ENCODE measurements at places on chromosomes 2 and 18.
A peak's percentile ranks its signal among the peaks of the same experiment; 100 is the strongest.

- no peak for DNase-seq
These were observed 62.0 kb downstream of the TGIF1 start for GRCh38 chr18:3511980-3512379.

GRCh38 chr2:211228559-211228958 lies 672.2 kb downstream of the CPS1 start:
- no peak for DNase-seq

DNA sequence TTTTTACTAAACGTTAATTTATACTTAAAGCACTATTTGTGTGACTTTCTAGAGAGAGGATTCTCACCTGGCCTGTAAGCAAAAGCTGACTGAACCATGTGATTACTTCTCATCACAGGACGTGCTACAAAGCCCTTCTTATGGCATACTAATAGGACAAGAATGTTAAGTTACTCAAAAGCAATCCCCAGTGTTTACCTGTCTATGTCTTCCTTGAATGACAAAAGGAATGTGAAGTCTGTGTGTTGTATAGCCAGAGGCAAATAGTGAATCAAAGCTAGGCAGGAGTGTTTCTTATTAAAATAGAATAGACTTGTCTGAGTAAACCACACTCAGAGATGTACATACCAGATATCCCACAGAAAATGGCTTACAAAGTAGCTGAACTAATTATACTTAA lies 1465.5 kb downstream of the SUCLG1 start:
- DNase-seq = no peak

GRCh38 chr2:189285962-189286645 lies 106.5 kb upstream of the COL5A2 start:
- no peak for DNase-seq

DNA sequence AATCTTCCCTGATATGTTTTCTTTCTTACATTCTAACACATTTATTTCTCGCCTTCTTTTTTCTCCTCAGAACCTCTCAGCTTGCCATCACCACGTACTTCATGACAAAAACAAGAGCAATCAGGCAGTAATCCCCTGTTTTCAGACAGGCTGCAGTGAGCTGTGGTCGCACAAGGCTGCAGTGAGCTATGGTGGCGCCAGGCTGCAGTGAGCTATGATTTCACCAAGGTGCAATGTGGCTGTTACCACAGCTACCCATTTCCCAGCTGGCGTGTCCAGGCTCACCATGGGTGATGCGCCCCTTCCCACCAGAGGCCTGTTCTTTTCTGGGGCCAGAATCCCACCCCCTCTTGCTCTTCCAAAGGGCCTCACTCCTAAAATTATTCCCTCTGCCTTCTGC lies 25.8 kb downstream of the TCF23 start:
- DNase-seq = no peak

GRCh38 chr2:189585226-189585756 lies 4.7 kb upstream of the SLC40A1 start:
- no peak for DNase-seq

DNA sequence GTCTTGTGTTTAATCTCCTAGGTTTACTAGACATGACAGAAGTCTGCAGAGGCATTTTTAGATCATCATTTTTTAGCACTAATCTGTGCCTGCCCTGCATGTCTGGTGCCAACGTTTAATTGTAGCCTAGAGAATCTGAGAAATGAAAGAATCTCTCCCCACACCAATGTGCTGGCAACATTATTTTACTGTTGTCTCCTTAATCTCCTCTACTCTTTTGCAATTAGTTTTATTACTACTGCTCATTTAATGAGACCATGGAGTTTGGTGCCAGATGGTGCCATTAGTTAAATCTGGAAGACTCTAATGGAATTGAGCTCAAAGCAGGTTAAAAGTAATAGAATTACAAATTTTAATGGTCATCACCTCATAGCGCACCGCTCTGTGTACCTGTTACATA lies 4.0 kb upstream of the SPP2 start:
- no peak for DNase-seq

DNA sequence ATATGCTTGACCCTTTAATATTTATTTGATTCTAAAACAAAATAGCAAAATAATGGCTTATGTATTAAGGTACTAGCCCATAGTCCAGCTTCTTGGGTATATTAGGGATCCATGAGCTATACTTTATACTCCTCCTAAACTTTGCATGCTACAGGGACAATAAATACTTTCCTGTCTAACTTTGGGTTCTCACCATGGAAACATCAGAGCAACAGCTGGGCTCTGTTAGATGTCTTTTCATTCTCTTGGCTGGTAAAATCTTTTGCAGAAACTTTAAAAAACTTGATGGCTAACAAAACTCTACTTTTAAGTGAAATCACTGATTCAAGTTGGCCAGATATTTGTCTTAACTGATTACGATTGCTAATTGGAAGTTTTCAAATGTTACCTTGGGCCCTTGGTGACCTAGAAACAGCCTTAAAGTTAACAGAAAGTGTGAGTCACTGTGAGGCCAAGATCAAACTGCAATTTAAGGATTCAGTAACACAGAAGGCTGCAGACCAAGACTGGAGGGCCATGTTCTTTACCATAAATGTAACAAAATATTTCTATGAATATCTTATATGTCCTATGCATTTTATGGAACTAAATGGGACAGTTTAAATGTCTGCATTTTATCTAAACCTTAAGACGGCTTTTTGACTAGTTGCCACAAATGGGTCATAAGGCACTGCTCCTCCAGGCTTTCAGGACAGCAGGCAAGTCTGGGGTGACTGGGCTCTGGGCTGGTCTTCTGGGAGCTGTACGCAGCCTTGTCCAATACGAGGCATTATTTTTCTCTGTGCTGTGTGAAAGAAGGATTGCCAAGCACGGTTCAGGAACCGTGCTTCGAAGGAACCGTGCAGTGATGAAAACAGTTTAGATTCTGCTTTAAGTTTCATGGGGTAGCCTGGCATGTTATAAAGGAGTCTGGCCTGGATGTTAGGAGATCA lies 188.5 kb downstream of the TPGS2 start:
- no peak for DNase-seq

- DNase-seq = no peak
These were observed 385.4 kb upstream of the GYPC start for GRCh38 chr2:126270587-126270986.

GRCh38 chr18:32318581-32318980 lies 128.7 kb downstream of the MEP1B start:
- no peak for DNase-seq

DNA sequence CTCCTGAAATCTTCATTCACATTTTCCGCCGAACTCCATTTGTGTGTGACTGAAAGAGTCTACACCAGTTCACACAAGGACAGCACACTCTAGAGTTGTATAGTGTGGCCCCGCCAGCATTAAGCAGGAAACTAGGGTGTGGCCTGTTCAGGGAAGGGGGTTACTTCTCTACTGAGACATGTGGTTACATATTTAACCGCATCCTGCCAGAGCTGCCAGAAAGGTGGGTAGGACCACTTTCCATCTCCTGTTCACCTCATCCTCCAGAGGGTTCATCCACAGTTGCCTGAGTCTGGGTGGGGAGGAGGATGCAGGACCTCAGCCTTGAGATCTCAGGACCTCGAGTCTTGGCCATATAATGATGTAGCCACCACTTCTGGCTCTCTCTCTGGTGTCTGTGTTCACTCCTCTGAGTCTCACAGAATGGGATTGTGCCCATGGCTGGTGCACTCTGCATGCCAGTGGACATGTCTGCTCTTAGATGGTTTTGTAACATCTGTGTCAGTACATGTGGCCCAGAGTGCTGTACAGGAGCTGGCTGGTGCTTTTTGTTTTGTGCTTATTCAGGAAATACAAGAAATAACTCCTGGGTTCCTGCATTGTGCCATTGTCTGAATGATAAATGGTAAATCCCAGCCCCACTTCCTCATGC lies 7.7 kb upstream of the SP140L start:
- no peak for DNase-seq

DNA sequence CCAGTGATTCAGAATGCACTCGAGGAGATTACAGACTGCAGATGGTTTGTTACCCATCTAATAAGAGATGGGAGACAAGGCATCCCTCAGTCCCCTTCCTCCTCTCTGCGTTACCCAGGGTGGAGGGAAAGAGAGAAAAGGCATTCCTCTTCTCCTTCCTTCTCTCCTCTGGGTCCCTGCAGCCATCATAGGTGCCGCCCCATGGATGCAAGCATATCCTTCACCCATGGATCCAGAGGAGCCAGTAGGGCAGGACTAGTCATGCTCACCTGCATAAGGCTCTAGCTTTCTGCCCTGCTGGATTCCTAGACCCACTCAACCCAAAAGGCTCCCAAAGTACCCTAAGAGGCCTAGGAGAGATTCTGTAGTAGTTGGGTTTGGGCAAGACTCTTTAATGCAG lies 20.4 kb downstream of the CMPK2 start:
- no peak for DNase-seq

DNA sequence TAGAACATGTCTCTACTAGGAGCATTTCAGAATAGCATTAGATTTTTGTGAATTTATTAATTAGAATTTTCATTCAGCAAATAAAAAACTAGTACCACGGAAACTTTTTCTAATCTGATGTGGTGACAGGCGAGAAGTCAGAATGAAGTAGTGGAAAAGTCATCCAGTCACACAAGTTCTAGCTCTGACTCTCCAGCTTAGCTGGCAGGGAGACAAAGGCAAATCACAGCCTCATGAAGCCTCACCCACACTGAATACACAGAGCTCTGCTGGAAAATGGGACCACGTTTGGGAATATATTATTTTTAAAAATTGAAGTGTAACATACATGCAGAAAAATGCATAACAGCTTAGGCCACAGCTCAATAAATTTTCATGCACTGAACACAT lies 86.1 kb downstream of the L3MBTL4 start:
- no peak for DNase-seq

DNA sequence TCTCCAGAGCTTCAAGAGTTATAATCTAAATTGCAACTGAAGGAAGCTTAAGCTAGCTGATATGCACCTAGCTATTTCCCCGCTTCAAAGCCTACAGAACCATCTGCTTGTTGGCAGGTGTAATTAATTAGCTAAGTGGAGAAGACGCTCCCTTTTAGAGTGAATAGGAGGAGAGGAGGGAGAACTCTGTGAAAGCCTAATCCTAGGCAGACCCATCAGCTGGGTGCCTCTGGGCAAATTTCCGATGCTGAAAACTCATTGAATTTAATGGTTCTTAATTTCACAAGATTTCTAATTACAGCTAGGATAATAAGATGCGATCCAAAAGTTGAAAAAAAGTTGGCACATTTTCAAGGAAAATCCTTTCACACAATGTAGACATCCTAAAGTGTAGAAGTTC lies 735.9 kb downstream of the ERBB4 start:
- DNase-seq = no peak

- DNase-seq = no peak
These were observed 161.7 kb downstream of the FHOD3 start for GRCh38 chr18:36459203-36459602.

- DNase-seq = no peak
These were observed 68.9 kb downstream of the USP40 start for GRCh38 chr2:233497692-233498091.

DNA sequence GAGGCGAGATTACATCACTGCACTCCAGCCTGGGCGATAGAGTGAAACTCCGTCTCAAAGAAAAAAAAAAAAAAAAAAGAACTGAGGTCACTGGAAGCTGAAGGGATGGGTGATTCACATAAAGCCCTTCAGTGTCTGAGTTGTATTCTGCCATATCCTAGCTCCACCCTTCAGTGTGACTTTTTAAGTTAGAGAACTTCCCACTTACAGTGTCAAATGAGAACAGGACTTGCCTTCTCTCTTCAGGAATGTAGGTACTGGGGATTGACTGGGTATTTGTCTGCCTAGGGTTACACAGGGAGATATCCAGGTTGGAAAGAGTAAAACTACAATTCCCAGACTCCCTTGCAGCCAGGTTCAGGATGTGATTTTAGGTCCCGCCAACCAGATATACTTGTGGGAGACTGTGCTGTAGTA lies 37.9 kb downstream of the EHD3 start:
- DNase-seq = no peak

DNA sequence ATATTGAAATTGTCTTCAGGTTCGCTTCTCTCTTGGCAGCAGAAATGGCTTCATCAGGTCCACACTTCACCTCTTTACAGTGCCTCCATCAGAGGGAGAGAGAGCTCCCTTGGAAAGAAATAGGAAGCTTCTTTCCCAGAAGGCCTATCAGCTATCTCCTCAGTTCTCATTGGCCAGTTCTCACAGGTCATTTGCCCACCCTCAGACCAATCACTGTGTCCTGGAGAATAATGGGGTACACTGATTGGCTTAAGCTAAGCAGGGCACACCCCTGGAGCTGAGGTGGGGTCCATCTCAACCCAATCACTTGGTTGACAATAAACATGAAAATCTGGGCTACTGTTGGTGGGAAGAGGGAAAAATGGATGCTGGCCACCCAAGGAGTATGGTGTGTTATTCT lies 5.2 kb downstream of the GNLY start:
- no peak for DNase-seq

GRCh38 chr2:188577231-188577630 lies 285.6 kb downstream of the GULP1 start:
- no peak for DNase-seq

- DNase-seq = no peak
These were observed 22.4 kb upstream of the ARMC9 start for GRCh38 chr2:231176066-231176465.

DNA sequence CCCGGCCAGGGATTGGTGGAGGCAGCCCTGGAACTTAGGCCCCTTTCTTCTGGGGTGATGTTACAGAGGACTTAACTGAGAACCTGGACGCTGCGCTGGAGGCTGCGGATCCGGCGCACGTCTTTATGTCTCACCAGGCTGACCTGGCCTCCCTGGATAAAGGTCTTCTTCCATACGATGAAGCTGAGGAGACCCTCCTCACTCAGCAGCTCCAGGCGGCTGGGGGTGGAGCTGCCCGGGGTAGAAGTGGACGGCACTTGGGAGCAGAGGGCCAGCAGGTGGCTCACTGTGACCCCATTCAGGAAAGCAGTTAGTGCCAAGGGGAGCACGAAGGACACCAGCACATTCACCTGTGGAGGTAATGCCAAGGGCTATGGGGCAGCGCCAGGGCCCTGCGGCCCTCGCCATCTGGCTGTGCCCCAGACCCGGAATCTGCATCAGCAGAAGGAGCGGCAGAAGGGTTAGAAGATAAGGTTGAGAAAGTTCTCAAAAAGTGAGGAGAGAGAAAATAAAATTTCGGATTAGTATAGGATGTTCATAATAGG lies 8.0 kb downstream of the NTSR2 start:
- DNase-seq = no peak

- DNase-seq = no peak
These were observed 4.2 kb downstream of the UGT1A1 start for GRCh38 chr2:233764264-233764663.

- DNase-seq = no peak
These were observed 76.2 kb downstream of the MAPRE2 start for GRCh38 chr18:35117372-35117771.

GRCh38 chr2:101787097-101787496 lies 89.6 kb downstream of the MAP4K4 start:
- DNase-seq = no peak

GRCh38 chr2:9178904-9179571 lies 27.6 kb upstream of the ASAP2 start:
- peak; percentile 33 for DNase-seq

GRCh38 chr2:198660501-198660900 lies 797.2 kb downstream of the SATB2 start:
- no peak for DNase-seq

DNA sequence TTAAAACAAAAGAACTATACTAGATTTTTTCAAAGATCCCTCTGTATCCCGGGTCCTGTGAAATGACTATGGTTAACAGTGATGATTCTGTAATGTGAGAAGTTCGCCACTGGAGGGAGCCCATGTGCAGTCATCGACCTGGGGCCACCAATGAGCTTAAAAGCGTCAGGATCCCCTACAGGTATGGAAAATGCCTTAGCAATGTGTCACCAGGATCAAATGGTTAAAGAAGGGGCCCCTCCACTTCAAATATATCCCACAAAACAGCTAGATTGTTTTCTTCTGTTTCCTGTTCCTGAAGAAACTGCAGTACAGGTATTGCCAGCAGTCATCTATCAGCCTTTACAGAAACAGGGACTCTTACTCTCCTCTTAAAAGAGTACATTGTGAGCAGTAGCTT lies 15.3 kb downstream of the CHRNA1 start:
- DNase-seq = no peak

Data from dorsolateral prefrontal cortex (tissue), 122 donors.